ENCODE measurements at places on chromosomes 5 and 9.

DNA sequence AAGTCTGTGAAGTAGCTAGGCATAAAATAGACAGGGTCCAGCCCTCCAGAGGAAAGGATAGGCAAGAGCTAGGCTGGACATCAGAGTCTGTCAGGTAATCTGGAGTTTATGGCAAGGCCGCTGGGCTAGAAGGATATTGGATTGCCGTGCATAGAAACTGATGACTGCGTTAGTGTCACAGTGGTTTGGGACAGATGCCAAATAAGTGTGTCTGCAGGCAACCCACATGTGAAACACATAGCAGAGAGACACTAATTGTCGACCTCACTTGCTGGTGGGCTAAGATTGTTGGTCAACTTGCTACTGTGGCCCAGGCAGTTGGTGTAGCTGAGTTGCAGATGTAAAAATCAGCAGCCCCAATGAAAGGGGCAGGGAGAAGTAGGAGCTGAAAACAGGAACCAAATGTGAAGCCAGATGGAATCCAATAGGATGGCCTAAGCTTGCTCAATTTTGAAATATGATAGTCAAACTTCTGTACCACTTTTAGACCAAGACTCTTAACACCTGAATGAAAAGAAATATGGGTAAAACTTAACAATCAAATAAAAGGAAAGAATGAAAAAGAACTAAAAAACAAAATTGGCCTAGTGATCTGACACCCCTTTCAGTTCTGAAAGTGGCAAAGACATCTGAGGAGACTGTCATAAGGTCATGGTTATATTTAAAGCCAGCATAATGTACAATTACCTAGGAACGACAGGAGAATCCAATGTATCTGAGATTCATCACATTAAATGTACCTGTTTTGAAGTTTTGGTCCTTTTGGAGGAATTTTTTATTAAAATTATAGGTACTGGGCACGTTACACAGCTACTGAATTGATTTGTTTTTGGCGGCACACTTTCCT is 243.3 kb upstream of the ACTBL2 start:
- DNase-seq: peak; percentile 40

GRCh38 chr5:170246126-170246870 is 13.5 kb downstream of the C5orf58 start:
- DNase-seq: no peak

- no peak for DNase-seq
Observed at GRCh38 chr9:95035846-95036245, 281.7 kb downstream of the FANCC start.

DNA sequence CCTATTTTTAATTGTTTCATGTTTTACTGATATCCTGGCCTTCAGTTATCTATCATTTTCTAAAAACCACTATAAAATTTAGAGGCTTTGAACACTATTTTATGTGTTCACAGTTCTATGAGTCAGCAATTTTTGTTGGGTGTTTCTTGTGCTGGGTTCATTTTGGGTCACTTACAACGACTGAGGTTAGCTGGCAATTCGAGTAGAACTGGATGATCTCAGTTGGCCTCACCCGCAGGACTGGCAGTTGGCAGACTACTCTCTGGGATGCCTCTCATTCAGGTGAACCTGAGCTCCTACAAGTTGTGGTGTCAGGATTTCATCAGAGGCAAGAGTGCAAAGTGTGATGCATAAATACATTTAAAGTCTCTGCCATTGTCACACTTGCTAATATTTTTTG is 151.0 kb upstream of the PAPPA start:
- peak; percentile 62 for DNase-seq

- DNase-seq: peak; percentile 30
Observed at GRCh38 chr5:59130431-59130830, 547.6 kb downstream of the RAB3C start.

DNA sequence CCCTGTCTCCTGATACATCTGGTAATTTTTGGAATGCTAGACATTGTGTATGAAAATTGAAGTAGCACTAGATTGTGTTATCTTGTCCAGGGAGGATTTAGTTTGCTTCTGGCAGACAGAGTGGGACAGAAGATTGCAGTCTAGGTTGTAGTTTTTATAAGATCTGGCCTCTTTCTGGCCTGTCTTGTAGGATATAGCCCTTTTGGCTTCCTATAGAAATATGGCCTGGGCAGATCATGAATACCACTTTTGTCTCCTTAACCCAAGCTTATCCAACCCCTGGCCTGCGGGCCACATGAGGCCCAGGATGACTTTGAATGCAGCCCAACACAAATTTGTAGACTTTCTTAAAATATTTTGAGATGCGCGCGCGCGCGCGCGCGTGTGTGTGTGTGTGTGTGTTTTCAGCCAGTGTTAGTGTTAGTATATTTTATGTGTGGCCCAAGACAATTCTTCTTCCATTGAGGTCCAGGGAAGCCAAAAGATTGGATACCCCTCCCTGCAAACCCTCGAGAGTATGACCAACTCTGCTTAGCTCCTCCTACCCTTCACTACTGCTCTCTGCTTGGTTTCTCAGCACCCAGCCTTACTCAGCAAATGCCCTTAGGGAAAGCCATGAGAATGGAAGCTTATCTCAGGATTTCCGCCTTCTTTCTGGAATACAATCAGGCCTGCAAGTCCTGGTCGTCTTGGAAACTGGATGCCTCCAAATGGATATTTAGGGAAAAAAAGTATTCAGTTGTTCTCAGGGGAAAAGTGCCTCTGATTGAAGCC is 26.5 kb downstream of the ANKRD33B start:
- DNase-seq: no peak

DNA sequence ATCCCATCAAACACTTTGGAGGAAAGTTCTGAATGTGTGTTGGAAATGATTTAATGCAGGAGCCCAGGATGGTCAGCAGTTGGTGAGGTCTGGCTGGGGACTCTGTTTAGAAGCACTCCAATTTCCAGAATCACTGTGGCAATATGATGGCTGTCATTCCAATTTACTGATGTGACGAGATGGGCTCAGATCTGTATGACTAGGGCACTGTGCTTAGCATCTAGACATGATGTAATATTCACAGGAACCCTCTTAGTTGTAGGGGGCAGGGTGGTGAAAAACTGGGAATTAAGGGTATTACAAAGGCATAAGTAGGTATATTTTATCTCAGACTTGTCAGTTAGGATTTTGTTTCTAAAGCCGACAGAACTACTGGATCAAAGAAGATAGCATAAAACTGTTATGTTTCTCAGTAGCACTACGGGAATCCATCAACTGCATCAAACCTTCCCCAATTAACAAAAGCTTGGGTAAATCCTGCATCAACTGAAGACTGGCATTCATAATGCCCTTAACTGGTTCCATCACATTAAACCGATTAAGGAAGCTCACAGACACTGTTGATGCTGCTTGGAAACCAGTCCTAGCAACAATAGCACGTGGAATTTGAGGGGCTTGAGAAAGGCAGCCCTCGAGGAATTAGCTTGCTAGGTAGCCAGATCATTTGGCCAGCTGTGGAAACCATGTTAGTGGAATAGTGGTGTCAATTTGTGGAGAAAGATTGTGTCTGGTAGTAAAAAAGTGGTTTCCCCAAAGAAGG is 86.1 kb downstream of the SV2C start:
- no peak for DNase-seq

DNA sequence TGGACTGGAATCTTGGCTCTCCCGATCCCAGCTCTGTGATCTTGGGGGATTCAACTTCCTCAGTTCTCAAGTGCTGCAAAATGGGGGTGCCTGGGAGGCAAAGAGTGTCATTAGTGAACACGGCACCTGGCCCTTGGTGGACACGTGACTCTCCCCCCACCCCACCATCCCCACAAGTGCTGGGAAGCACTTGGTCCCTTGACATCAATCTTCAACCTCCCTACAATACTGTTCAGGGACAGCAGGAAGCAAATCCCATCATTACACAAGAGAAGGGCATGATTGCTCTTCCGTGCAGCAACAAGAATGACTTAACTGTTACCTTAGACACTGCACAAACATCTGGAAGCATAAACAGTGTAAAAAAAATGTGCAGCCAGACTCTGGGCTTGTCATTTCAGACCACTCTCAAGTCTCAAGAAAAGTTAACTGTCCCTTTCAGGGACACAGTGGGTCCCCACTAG is 61.4 kb downstream of the PSMB7 start:
- DNase-seq: peak; percentile 85

- DNase-seq: no peak
Observed at GRCh38 chr5:35383041-35383440, 152.8 kb upstream of the PRLR start.

DNA sequence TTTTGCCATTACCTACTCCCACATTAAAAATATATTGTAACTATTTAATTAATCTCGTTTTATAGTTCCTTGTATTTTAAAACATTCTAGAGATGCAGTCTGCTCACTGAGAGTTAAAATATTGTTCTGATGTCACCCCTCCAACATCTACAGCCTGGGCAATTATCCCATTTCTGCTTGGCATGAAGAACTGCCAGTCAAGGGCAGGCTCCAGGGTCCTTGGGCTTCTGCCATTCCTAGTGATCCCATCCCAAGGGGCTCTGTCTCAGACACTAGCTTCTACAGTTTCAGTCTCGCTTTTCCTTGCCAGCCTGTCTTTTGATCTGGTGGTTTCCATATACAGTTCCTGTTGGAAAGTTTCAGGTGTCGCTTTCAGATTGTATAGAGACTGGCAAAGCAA is 287.2 kb downstream of the TMEM232 start:
- DNase-seq: no peak

GRCh38 chr9:135463140-135463539 is 16.4 kb upstream of the PPP1R26 start:
- peak; percentile 18 for DNase-seq

DNA sequence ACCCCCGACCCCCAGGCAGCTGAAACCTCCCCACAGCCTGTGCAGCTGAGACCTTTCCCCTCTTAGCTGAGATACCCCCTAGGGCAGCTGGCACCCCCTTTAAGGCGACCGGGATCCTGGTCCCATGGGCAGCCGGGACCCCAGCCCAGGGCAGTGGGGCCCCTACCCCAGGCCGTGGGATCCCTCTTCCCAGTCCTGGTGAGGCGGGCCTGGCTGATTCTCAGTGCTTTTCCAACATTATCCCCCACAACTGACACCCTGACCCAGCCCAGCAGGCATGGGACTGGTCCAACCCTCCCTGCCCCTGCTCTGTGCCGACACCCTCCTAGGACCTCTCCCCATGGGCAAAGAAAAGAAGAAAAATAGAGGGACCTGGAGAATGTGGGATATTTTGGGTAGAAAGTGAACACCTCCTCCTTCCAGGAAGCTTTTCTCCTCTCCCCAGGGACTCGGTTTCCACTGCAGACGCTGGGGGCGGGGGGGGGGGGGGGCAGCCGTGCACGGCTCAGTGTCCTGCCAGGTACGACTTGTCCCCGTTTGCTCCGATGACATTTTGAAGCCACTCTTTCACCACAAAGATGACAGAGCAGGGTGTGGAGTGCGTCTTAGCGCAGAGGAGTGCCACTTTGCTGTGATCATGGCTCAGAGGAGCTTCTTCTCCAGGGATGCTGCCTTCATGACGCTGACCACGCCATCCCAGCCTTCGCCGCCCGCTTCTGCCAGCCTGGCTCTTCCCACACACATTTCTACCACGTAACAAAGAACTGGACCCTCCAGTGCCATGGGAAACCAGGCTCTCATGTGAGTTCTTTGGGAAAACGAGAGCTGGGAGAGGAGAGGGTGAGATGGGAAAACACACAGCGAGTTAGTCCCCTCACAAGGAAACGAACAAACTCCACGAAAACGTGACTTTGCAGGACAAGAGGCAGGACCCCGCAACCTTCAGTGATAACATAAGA is 47.5 kb downstream of the MRPL36 start:
- no peak for DNase-seq

DNA sequence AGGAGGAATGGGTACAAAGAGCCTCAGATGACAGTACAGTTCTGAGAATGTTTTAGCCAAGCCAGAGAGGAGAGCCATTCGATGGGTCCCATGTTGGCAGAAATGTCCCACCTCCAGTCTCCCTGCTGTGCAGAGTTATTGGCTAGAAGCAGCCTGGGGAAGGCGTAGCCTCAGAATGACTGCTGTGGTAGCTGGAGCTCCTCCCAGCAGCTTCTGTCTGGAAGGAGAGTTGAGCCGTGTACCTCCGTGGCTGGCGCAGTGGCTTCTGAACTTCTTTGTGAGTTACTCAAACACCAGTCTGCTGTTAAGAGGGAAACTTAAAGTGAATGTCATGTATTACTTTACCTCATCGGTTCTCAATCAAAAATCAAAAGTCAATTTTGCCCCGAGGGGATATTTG is 193.3 kb upstream of the SNX2 start:
- DNase-seq: no peak

GRCh38 chr5:16589658-16590057 is 27.1 kb downstream of the RETREG1 start:
- no peak for DNase-seq

GRCh38 chr9:134741846-134742245 is 100.2 kb downstream of the COL5A1 start:
- DNase-seq: no peak

- DNase-seq: no peak
Observed at GRCh38 chr9:123105490-123105889, 72.0 kb downstream of the GPR21 start.

DNA sequence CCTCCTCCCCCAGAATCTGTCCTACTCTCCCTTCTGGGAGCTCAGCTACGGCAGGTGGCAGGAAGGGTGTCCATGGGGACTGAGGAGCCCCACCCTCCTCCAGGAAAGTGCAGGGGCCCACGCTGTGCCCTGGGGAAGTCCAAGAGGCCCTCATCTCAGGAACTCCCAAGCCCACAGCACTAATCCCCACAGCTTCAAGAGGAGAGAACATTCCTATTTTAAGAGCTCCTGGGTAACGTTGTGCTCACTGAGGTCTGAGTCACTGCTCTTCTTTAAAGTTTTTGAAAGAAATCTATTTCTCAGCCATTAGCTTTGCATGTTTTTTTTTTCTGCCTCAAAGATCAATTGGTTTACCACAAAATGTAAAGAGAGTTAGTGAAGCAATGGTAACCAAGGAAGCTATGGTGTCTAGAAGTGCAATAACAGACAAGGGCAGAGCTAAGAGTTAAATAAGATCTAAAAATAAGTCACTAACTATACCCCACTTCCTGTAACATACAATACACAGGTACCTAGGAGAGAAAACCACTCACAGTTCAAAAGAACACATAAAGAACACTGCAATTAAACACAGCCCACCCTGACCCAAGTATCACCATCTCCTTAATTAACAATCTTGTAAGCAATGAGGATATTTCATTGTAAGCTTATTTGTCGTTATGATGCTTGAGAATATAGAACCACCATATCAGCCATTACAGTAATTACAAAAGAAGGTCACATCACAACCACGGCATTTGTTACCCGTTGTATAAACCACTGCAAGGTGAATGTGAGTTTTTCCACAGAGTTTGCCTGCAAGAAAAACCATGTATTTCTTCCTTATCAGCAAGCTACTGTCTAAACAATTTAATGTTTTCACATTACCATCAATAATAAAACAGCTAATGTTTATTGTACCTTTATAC is 382.3 kb upstream of the SLC30A5 start:
- no peak for DNase-seq

GRCh38 chr5:17355586-17356346 is 138.3 kb downstream of the BASP1 start:
- peak; percentile 72 for DNase-seq

All from AG10803 (cell line).